ENCODE measurements at places on chromosomes 3 and 15.

DNA sequence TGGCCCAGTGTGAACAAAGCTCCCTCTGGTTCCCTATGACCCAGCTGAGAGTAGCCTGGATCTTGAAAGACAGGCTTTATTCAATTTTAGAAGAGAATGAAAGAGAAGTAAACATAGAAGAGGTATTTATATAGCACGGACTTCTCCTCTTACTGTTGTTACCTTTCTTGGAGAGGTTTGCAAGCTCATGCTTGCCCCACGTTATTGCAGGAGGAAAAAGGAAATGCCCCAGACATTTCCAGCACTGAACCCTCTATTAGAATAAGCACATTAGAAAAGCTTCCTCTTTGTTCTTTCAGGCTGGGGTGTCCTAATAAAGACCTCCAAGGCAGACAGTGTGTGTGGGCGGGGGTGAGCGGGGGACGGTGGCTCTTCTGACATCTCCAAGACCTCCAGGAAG is 98.7 kb upstream of the AGBL1 start:
- no peak for DNase-seq

GRCh38 chr3:125146626-125147490 is 65.7 kb downstream of the SLC12A8 start:
- DNase-seq: no peak

DNA sequence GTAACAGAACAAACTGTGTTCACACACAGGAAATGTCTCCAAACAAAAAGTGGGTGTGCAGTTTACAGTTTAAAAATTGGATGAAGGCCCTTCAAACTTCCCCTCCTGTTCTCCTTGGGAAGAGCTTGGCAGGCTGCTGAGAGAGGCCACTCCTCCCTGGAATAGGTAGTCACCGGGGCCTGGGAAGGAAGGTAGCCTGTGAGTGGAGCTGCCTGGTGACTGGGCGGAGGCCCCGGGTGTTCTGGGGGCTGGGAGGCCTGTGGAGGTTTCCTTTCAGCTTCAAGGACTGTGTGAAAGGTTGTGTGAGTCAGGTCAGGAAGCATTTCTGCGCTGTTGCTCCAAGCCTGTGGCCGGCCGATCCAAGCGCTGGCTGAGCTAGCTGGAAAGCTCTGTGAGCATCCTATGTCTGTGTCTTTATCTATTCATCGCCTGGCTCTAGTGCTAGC is 14.1 kb downstream of the SLCO3A1 start:
- DNase-seq: no peak

DNA sequence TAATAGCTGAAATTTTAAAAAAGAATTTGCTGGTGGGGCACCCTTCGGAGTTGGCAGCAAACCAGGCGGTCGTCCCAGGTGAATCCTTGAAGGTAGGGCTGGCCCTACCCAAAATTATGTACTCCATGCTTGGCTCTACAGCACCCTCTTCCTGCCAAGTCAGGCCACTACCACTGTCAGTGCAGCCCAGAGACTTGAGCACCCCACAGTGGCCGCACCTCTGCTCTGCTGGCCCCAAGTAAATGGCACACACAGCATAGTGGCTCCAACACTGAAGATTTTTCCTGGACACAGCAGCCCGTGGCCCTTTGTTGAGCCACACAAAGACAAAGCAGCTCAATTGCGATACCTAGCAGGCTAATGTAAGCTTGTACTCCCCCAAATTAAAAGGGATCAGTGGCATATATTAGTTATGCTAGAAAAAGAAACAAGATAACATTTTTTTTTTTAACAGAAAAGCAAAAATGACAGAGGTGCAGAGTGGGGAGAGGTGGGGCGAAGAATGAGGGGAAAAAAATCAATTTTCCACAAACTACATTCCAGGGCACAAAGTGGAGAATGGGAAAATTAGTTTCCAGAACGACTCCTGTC is 250.5 kb downstream of the UACA start:
- no peak for DNase-seq

- no peak for DNase-seq
Measured at GRCh38 chr3:40623567-40623966, 98.8 kb downstream of the ZNF621 start.

DNA sequence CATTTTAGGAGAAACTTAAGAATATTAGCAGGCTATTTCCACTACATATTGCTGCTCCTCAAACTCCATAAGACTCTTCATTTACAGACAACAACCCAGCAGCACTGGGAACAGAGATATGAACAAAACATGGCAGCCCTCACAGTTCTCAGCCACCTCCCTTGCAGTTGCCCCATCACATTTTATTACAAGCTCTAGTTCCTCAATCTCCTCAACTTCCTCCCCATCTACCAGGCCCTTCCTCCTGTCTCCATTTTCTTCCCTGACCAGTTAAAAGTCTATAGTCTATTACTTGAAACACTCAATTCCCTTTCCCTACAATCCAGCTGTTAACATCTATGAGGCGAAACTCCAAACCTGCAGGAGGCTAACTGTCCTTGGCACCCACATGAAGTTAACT is 412.5 kb downstream of the TBC1D5 start:
- DNase-seq: no peak

- no peak for DNase-seq
Measured at GRCh38 chr3:138377804-138378203, 29.4 kb downstream of the MRAS start.

DNA sequence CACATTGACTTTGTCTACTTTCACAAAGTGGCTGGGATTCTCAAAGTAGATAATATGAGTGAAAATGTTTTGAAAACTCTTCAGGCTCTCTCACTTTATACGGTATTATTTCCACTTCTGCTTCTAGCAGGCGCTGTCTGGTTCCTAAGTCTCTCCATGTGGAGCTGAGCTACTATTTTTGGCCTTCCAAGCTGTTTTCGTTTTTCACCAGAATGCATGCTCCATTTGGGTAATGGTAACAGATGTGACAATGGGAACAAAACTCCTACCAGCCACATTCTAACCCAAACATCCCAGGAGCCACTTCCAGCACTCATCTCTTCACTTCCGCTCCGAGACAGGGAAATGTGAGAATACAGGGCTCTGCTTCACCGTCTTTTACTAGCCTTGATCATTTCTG is 586.7 kb downstream of the NTRK3 start:
- DNase-seq: no peak

DNA sequence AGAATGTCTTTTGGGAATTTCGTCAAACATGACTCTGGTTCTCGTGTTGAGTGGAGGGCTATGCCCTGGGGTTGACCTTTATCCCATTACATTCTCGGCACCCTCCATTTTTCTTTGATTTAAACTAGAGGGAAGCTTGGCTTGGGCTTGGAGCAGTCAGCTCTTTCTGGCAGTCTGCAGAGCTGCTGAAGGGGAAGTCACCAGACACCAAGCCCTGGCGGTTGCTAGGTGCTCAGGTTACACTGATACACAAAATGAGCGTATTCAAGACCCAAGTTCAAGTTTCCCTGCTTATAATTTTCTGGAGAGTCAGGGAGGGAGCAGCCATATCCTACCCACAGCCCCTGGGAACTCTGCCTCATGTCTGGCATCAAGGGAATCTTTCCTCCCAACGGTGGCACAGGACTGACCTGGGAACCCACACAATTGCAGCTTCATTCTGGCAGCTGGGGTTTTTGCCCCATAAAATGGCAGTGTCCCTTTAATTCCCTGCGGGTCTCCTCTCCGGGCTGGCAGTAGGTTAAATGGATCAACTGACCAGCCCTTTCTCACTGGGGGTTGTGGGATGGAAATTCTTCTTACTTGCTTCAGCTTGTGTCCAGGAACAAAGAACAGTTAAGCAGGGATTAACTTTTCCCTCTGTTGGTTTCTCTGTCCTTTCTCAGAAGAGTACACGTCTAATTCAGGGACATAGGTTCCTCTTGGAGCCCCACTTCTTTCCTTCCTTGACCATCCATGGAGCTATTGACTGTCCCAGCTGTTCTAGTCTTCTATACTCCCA is 110.0 kb upstream of the DLG1 start:
- no peak for DNase-seq

DNA sequence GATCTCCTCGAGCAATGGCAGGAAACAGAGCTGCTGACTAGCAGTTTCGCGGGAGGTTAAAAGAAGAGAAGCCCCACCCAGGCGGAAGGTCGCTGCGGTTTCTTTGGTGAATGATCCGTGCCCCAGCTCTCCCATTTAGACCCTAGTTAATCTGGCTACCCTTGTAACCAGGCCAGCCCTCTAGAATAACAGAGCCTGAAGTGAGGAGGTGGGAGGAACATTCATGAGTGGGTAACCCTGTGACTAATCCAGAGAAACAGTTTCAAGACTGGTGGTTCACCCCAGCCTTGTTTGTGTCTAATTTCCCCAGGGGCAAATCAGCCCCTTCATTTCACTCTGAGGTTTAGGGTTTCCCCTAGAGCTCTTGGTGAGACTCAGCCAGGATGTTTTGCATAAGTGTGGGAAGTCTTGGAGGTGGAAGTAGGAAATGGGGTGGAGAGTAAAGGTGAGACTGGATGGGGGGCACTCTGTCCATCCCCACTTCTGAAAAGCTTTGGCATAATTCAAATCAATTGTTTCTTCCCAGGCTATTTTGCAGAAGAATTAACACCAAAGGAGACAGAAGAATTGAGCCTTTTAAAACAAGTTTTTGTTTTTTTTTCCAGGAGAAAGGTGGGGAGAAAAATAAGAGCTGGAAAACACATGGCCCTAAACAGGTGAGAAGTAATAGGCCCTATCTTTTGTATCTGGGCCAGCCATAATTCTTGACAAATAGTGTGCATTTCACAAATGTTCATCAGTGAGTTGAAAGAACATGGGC is 303.1 kb downstream of the RPLP1 start:
- no peak for DNase-seq

- DNase-seq: no peak
Measured at GRCh38 chr3:140376136-140376889, 301.6 kb upstream of the TRIM42 start.

DNA sequence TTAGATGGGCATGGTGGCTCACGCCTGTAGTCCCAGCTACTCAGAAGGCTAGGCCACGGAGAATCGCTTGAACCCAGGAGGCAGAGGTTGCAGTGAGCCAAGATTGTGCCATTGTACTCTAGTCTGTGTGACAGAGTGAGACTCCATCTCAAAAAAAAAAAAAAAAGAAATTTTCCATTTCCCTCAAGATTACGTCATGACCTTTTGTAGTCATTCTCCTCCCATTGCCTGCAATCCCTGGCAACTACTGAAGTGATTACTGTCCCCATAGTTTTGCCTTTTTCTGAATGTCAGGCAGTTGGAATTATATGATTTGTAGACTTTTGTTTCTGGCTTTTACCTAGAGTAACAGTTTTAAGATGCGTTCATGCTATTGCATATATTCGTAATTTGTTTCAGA is 28.0 kb downstream of the WDR76 start:
- no peak for DNase-seq

GRCh38 chr3:58751882-58752567 is 85.5 kb upstream of the FAM3D start:
- DNase-seq: no peak

DNA sequence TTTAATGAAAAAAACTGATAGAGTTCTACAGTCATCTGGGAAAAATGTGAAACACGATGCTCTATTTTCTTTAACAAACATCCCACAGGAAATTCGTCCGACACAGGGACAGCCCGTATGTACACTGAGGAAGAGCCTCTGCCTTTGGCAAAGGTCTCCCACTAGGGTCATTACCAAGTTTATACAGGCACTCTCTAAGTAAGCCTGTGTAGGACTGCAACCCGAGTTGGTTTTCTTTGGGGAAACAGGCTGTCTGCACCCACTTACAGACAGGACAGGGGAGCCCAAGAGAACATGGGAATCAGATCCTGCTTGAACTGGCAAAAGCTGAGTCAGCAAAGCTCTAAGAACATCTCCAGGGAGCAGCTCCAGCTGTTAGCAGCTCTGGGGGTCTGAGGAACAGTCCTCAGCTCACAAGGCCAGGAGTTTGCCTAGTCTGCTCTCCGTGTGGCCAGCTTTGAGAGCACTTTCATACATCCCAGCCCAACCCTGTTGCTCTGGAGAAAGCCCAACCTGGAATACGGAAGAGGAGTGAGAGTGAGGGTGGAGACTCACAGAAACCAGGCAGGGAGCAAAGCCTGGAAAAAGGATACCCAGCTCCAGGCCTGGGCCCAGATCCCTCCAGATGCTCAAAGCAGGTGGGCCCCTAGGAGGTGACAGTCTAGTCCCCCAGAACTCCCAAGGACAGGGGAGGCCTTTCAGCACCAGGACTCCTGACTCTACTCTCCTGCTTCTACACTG is 1.9 kb downstream of the TBC1D2B start:
- peak; percentile 65 for DNase-seq

GRCh38 chr15:51240066-51240465 is 98.3 kb downstream of the CYP19A1 start:
- DNase-seq: no peak

GRCh38 chr15:87998630-87999029 is 257.9 kb downstream of the NTRK3 start:
- no peak for DNase-seq

GRCh38 chr3:101851850-101852714 is 2.8 kb downstream of the NFKBIZ start:
- no peak for DNase-seq

GRCh38 chr15:74505837-74506514 is 35.0 kb upstream of the ARID3B start:
- DNase-seq: no peak

- DNase-seq: peak; percentile 4
Measured at GRCh38 chr3:14124223-14124614, 451 bp downstream of the CHCHD4 start.

DNA sequence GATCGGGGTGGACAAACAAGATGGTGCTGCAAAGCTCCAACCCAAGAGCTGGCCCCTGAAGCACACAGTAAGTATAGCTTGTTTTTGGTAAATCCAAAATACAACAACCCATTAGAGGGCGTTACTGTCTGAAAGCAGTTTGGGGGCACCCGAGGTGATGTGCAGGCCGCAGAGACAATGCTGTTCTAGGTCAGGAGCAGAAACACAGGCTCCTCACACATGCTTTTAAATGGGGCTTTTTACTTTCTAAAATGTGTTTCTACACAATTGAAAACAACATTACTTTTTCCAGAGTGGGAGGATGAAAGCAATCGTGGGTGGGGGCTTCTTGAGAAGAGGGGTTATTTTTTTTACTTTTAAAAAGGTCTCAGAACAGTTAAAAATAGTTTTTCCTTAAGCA is 1029.3 kb upstream of the CFAP20DC start:
- DNase-seq: no peak

- DNase-seq: no peak
Measured at GRCh38 chr3:114216186-114216970, 21.0 kb downstream of the ZNF80 start.

DNA sequence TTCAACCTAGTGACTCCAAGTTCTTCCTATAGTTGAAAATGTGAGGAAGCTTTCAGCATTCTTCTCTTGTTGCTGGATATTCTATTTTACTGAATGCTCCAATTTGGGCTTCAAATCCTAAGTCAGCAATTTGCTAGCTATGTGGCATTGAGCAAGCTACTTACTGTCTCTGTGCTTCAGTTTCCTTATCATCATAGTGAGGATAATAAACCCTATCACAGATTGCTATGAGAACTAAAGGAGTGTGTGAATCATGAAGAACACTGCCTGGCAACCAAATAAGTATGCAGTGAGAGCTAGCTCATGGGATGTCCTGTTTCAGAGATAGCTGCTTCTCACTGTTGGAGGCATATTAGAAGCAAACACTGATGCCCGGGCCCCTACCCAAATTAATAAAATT is 163.8 kb upstream of the CDIN1 start:
- no peak for DNase-seq
